Astrocyte of the spinal cord (primary cell): ENCODE measurements at places on chromosomes 1 and 21.

- no peak for DNase-seq
Measured at GRCh38 chr1:215022204-215022603, 60.3 kb upstream of the KCNK2 start.

GRCh38 chr1:26021647-26022403 is at the start of gene EXTL1:
EXTL1 (plus strand) TSS chr1:26021775; CDS start chr1:26022647, 872 bp downstream.
- peak; percentile 46 for DNase-seq

- no peak for DNase-seq
Measured at GRCh38 chr1:20823845-20824244, 36.7 kb upstream of the HP1BP3 start.

GRCh38 chr1:81174811-81175476 is 625.8 kb upstream of the ADGRL2 start:
- DNase-seq, result peak; percentile 58

DNA sequence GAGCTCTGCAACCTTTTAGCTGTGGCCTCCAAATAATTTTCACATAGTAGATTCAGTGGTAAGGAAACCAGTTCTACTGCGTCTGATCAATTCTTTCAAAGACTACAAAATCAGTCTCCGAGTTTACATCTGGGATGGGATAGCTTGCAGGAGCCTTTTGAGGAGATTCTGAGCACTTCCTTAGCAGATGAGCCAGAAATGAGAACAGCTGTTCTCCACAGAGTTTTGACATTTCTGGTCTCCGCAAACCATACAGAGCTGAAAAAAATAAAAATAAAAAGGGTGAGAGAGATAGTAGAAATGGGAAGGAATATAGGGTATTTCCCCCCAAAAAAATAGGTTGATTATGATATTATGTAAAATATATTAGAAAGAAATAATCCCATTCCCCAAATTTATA is 119.3 kb downstream of the LYPLAL1 start:
- no peak for DNase-seq

DNA sequence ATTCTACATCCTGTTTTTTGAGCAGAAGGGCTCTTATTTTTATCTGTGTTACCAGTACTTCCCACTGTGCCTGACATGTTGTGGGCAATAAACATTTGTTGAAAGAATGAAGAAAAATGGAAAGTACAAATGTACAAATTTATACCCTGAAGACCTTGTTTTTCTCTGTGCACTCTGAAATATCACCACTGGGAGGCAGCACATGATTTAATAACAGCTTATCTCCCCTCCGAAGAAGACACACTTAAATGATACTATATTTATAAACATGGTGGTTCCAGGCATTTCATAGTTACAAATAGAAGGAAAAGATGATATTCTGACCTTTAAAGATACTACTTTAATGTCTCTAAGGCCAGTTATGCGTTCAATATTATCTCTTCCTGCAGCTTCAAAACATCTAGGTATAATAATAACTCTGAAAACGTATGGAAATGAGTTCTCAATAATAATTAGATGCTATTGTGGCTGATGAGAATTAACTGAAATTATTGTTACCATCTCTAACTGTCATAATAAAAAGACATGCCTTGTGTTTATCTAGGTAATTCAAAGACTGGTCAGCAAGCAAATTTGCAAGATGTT is 12.8 kb downstream of the DYNLT5 start:
- peak; percentile 67 for DNase-seq

DNA sequence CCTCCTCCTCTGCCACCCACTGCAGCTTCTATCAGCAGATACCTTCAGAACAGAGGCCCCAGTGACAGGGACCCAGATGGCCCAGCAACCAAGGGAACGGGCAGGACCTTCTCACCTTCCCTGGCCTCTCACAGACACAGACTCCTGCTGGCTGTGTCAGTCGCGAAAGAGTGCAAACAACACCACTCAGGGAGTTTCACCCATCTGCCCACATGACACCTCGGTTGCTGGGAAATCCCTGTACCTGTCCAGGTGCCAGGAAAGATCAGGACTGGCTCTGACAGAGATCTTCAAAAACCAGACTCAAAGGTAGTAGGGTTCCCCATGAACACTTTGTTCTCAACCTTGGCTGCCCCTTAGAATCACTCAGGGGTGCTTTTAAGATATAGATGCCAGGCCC is 83.5 kb upstream of the HIVEP3 start:
- no peak for DNase-seq

- no peak for DNase-seq
Measured at GRCh38 chr1:95352767-95353166, 118.8 kb downstream of the RWDD3 start.

- DNase-seq, result peak; percentile 46
Measured at GRCh38 chr1:160007577-160008200, 24.1 kb downstream of the PIGM start.

DNA sequence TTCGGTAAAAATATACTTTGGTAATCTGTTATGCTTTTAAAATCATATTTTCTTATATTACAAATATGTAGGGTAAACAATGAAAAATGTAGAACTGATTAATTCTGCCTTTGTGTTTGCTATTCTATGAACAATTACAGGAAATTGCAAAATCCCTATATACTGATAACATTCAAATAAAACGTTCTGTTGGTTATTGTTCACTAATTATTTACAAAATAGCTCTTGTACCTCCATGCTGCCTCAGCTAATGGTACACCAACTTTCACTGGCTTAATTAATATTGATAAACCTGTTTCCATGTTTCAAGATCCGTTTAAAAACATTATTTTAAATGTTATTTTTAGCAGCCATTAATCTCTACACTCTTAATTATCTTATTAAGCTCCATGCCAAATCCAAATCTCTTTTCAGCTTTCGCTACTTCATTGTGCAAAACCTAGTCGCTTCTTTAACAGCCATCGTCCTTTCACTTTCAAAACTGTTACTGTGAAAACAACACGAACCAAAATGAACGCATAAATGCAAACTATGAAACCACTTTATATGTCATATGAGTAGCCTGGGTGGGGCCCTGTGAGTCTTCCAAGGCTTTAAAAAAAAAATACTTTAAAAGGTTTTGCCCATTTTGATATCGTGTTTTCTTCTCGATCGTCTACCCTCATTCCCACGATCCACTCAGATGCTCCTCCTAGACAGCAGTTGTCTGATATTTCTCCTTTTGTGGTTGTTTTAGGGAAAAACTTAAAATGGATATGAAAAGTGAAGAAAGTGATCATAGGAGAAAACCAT is 807.1 kb downstream of the USP25 start:
- peak; percentile 68 for DNase-seq

- DNase-seq, result no peak
Measured at GRCh38 chr1:205962821-205963221, 19.6 kb upstream of the SLC26A9 start.

- no peak for DNase-seq
Measured at GRCh38 chr1:106722466-106722865, 334.0 kb upstream of the PRMT6 start.

DNA sequence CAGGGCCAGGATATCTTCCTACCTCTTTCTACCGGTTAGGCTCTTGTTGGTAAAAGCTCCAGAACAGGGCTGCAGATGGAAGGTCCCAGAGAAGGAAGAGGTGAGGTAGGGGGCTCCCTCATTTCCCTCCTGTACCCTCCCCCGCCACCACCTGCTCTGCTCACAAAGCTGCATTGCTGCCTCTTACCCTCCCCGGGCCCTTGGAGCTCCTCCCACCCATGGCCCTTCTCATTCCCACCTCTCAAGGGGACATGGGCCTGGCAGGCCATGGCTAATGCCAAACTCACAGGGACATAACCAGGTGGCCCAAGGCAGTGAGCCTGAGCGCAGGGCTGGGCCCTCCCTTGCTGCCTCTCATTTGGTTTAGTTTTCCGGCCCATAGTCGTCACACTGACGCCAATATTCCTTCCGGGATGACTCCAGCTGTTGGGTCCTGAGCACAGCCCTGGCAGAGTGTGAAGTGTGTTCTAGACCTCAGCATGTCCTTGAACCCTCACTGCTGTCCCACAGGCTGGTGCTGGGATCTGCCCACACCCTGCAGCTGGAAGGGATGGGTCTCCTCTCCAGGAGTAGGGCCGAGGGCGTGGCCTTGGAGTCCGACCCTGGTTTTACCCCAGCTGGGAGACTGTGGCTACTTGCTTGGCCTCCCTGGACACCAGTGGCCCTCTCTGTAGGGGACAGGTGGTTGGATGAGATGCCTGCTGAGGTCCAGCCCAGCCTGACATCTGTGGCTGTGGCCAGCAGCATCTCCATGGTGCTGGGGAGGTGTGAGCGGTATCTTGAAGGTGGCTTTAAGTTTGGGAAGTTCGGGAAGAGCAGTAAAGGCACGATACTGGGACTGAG is 104.6 kb downstream of the ARHGEF10L start:
- DNase-seq, result no peak

DNA sequence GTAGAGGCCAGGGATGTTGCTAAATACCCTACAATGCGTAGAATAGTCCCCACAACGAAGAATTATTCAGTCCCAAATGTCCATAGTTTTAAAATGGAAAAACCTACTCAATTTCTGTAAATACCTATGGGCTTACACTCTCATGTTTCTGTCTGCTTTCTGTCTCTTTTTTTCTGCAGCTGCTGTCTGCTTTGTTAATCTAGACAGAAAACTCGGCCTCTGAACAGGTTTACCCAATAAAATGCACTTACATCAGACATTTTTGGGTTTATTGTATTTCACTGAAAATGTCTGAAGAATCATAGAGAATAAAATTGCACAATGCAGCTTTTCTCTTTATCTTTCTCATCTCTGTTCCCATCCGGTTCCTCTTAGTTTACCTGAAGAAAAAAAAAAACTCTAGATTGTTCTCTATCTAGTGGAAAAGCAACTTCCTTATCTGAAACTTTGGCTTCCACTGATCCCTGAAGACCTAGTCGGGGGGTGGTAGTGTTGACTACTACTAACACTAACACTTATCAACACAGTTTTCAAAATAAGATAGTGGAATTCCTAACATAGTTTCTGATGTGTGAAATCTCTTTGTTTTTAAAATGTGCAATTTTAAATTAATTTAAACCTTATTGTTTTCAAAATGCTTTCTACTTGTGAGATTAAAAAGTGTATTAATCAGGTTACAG is 76.9 kb upstream of the CCDC190 start:
- DNase-seq, result no peak

GRCh38 chr1:214469290-214469689 is 82.1 kb downstream of the PTPN14 start:
- DNase-seq, result no peak

- no peak for DNase-seq
Measured at GRCh38 chr1:173270243-173270642, 63.1 kb upstream of the TNFSF4 start.

GRCh38 chr1:71232786-71233185 is 152.0 kb upstream of the ZRANB2 start:
- no peak for DNase-seq

DNA sequence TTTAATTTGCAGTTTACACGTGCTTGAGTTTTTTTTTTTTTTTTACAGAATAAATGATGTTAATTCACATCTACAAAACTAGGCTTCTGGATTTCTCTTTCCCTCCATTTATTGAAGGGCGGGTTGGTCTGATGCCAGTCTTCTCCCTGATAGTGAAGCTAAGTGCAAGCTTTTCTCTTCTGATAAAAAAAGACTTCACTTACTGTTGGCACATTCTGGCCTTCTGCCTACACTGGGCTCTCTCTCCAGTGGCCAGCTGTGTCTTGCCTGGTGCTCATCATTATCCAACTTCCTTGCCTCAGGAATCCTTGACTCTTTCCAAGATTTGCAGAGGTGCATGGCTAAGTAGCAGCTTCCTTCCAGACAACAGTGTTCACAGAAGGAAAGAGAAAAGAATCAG is 7.6 kb upstream of the RAP1A start:
- no peak for DNase-seq

DNA sequence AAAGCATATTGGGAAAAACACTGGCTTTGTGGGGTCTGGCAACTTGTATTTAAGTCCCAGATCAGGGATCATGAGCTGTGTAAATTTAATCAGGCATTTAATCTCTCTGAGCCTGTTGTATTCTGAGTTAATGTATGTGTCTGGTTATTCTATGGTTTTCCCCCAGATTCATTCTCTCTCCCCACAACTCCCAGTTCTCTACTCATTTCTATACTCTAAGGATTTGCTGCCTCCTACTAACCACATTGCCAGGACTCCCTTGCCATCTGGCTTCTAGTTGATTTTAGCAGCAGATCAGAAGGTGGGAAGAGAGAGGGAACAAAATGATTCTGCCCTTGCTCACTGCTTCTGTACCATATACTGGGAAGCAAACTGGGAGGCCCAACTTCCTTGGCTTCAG is 31.4 kb upstream of the S1PR1 start:
- no peak for DNase-seq

- peak; percentile 13 for DNase-seq
Measured at GRCh38 chr1:155261493-155261851, 688 bp downstream of the SCAMP3 start.

GRCh38 chr1:186754542-186755145 is 74.1 kb upstream of the PLA2G4A start:
- DNase-seq, result no peak

DNA sequence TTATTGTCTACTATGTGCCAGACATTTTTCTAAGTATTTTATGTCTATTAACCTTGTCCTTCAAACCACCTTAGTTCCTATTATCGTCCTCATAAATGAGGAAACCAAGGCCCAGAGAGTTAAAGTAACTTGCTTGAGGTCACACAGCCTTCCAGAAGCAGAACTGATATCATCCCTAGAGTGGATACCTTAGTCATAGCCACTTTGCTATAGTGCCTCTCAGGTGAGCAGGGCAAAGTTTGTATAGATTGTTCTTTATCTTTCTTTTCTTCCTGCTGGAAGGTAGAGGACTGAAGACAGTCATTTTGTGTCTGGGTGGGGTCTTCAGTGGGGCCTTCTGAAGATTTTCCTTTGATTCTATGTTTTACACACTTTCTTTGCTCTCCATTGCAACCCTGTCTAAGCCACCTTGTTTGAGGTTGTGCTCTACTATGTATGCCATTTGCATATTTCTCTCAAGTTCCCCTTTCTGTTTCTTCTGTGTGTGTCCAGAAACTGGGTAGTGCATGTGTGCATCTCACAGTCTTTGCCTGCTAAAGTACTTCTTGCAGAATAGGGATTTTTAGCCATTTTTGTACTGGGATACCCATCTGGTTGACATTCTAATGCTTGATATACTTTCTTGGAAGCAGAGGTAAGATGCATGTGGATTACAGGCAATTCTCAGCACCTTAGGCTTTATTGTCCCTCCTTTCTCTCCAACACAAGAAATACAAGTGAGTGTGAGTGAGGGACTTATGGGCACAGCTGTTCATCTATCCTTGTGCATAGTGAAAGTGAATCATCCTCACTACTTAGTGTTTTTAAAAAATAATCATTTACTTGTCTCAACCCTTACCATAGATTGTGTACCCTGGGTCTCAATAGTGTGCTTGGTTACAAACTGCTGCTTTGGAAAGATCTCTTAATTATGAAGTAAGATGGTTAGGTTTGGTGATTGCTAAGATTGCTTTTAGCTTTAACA is 207.6 kb upstream of the HMCN1 start:
- no peak for DNase-seq

GRCh38 chr1:172724765-172725613 is 66.1 kb downstream of the FASLG start:
- no peak for DNase-seq

- DNase-seq, result peak; percentile 19
Measured at GRCh38 chr21:26437326-26438009, 135.6 kb downstream of the CYYR1 start.
